ENCODE measurements at places on chromosomes 13 and 19.

- DNase-seq: no peak
These were observed 23.9 kb downstream of the WTIP start for GRCh38 chr19:34505321-34506025.

GRCh38 chr13:36377826-36378468 is 31.8 kb upstream of the SPART start:
- no peak for DNase-seq

- DNase-seq: no peak
These were observed 983 bp downstream of the ZNF415 start for GRCh38 chr19:53131727-53132126.

DNA sequence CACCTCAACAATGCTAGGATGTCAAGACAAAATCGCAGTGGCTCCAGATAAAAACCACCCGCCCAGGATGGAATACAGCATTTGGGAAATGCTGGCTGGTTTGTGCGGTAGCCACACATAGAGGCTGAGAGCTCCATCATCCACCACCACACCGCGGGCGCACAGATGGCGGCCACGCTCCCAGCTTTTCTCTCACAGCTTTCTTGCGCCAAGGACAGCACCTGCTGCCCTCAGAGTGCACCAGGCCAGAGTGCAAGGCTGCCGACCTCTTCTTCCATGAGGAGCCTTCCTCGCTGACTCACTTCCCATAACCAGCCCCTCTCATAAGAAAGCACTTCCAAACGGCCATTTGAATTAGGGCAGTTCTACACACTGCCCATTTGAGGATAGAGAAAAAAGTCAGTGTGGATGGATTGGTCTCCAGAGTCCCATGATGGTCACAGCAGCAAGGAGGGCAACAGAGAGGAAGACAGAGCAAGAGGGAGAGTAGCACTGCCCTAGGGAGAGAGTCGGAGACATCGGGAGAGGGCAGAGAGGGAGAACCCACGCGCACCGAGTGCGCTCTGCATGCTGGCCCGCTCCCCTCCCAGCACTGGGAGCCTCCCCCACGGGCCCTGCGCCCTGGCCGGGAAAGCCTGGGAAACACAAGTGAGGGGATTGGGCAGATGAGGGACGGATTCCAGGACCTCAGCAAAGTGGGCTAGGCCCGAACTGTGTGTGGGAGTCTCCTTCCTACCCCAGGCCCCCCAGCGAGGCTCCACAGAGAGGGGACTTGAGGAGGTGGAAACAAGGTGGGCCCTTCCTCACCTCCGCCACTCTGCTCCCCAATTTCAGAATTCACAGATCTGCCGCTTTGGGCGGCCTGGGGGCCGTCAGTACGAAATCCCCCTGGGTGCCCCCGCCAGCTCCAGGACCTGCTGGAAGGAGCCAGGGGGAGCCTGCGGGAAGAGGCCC is 156.9 kb downstream of the USP12 start:
- DNase-seq: no peak

GRCh38 chr19:35545001-35545854 is at the start of gene TMEM147:
TMEM147 (plus strand) TSS chr19:35545626; CDS start chr19:35545740, 114 bp downstream.
- peak; percentile 59 for DNase-seq

DNA sequence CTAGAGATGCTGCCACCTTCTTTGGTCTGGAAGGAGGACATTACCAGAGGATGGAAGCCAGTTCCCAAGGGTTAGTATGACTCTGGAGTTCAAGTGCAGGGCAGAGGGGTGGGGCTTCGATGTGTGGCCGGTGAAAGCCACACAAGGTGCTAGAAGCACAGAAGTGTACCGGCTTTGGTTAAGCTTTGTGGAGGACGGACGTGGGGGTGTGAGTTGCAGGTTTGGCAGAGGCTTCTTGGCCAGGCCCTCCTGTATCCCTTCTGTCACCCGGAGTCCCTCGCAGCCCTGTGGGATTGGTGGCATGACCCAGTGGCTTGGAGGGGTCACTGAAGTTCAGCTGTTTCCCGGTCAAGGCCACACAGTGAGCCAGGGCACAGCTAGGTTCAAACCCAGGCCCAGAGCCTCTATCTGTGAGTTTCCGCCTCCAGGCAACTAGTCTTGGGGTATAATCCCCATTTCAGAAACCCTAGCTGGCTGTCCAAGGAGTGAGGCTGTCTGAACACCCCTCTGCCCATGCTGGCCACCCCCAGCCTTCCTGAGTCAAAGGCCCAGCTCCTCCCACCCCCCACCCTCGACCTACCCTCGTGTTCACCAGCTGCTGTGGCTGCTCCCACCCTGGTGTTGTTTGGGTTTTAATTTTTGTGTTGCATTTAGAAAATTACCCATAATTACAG is 4.6 kb upstream of the SSBP4 start:
- DNase-seq: no peak

- DNase-seq: no peak
These were observed 823.0 kb downstream of the PCDH9 start for GRCh38 chr13:66407128-66407527.

DNA sequence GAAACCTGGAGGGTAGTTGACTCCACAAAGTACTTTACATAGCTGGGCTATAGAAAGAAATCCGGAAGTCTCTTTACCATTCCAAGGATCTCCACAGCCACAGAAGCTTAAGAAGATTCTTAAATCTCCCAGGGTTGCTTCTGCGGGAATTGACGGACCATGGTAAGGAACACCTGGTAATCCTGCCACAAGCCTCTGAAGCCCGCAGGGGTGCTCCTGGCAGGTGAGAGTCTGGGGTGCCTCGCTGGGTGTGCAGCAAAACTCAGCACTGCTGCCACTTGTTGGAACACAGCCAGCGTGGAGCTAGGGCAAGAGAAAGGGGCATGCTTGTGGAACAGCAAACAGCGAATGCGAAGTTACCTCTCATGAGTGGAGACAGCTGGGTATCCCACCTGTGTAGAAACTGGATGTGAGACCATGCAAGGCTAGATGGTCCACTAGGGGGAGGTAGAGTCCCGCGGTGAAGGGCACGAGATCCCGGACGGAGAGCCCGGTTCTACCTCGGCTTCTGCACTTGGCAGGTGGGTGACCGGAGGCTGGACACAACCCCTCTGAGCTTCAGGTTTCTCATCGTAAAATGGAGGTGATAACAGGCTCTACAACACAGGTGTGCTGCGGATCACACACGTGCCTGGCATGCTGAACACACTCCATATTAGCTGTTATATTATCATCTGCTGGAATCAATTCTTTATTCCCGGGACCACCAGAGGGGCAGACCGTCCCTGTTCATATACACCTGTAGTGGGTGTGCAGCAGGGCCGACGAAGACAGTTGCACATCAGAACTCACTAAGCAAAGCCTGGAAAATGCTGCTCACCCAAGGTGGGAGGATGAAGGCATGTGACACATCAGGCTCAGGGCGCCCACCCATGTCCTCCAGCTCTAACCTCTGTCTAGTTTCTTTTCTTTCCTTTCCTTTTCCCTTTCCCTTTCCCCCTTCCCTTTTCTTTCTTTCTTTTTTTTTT is 24.1 kb upstream of the UBAC2 start:
- no peak for DNase-seq

GRCh38 chr19:7701654-7702457 is at the start of gene FCER2:
FCER2 (minus strand) TSS chr19:7702131; CDS start chr19:7699760, 2,371 bp downstream.
- no peak for DNase-seq

GRCh38 chr19:38122402-38123093 is 101.5 kb downstream of the DPF1 start:
- DNase-seq: no peak

All from AG09319 (cell line).